Activated T-helper 1 cell treated with Interleukin-2 at 50 U/mL for 16 hours (primary cell): ENCODE measurements at places on chromosomes 16 and 17.

DNA sequence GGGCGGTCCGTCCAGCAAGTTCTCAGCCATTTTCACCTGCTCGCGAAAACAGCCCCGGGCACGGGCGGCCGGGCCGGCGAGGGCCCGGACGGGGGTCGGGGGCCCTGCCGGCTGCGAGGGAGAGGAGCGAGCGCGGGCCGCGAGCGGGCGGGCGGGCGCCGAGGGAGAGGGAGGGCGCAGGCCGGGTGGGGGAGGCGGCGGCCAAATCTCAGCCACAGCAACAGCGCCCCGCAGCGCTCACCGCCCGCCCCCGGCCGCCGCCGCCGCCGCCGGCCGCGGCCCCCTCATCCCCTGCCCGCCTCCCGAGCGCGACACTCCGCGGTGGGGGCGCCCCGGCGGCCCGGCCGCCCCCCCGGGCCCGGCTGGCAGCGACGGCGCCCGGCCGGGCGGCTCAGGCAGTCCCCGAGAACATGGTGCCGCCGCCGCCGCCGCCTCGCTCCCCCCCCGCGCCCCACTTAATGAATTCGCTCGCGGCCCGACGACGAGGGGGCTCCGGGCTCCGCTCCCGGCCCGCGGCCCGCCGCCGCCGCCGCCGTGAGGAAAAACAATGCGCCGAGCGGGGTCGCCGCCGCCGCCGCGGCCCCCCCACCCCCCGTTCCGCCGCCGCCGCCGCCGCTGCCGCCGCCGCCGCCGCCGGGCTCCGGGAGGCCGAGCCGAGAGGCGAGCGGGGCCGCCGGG, 487 bp downstream of the CREBBP start:
- peak; percentile 63 for DNase-seq

DNA sequence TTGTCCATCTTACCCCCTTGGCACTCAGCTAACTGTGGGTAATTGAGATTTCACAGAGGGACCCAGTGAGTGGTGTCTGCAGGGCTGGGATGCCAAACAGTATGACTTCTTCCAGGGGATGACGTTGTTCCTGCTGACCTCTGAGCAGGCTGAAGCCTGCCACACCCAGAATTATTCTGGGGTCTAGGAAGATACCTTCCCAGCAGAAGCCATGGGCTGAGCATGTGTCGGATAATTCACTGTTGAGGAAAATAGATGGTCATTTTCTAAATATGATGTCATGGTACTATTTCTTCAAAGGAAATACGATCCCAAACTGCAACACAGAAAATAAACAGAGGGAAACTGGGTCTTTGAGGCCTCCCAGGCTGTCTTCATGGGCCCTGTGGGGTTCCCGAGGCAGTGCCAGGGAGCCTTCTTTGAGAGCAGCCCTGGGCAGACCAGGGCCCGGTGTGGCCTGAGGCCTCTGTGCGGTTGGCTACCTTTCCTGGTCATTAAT, 17.4 kb downstream of the WNT9B start:
- no peak for DNase-seq

DNA sequence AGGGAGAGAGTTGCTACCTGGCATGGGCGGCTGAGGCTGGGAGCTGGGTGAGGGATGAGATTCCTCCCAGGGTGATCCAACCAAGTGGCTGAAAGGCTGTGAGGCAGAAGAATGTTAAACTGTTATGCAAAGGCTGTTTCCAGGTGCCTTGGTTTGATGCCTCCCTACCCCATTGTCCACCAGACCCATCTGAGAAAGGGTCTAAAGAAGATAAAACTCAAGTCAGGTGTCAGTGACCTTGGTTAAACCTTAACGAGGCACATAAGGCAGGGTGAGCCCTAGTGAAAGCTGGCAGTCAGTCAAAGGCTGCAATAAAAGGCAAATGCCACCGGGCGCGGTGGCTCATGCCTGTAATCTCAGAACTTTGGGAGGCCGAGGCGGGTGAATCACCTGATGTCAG, 23.8 kb downstream of the LDHD start:
- no peak for DNase-seq

DNA sequence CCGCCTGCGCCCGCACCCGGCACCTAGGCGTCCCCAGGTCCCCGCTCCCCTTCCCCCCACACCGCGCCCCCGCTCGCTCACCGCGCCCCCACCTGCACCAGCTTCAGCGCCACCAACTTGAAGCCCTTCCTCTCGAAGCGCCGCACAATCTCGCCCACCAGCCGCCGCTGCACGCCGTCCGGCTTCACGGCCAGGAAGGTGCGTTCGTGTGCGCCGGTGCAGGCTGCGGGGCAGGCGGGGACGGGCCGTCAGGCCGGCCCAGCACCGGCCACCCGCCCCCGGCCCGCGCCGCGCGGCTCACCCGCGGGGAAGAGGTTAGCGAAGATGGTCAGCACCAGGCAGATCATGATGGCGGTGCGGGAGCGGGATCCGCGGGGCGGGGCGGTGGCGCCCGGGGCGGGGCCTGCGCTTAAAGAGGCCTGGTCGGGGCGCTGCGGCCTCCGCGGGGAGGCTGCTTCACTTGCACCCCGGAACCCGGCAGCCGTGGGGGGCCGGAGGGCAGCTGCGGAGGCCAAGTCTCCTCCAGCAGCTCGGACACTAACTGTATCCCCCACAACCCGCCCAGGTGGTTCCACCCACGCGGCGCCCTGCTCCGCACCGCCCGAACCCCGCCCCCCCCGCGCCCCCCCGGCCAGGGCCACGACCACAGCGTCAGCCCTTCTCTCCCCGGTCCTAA, at the start of gene NME3:
Gene NME3, minus strand, starts transcription at position 356 of the 676 bp plus-strand sequence. Its CDS starts 9 bp downstream, at position 347.
- peak; percentile 64 for DNase-seq

DNA sequence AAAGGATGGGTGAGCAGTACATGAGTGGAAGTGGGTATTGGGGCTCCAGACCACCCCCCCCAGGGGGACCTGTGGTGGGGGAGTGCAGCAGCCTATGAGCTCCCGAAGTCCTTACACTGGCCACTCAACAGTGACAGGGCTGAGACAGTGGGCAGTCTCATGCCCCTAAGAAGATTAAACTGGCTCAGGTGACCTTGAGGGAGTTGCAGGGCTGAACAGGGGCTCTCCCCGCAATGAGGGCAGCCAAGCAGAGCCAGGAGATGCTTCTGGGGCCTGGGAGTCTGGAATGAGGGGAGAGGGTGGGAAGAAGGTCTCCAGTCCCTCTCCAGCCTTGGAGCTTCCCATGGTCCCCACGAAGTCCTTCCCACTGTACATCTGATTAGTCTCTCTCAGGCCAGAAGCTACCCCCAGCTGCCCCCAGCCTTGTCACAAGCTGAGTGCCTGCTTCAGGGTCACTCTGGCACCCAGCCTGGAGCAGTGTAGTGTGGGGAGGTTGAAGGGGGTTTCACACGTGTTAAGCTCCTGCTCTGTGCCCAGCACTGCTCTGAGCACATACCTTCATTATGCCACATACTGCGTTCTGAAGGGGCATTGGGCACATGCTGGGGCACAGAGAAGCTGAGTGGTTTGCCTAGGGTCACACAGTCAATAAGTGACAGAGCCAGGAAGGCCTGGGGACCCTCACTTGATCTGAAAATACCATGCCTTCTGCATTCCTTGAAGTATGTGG, 1.0 kb upstream of the CDH16 start:
- no peak for DNase-seq

GRCh38 chr17:16269658-16270057, 52.6 kb downstream of the PIGL start:
- no peak for DNase-seq

GRCh38 chr16:27571433-27572326, 21.7 kb downstream of the KATNIP start:
- DNase-seq = no peak

DNA sequence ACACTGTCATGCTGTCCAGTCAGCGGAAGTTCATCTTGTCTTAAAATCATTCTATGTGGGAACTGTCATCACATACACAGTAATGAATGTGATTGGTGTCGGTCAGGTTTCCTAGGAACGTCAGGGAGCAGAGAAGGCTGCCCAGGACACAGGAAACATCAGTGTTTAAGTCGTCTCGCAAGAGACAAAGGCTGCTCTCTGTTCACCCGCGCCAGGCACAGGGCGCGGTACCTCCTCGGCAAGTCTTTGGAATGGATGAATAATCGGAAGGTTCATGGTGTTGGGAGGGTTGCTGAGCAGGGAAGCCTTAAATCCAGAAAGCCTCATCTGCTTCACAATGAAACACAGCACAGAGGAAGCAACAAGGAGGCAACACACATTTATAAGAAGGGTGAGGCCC, 148.2 kb downstream of the CPPED1 start:
- no peak for DNase-seq

DNA sequence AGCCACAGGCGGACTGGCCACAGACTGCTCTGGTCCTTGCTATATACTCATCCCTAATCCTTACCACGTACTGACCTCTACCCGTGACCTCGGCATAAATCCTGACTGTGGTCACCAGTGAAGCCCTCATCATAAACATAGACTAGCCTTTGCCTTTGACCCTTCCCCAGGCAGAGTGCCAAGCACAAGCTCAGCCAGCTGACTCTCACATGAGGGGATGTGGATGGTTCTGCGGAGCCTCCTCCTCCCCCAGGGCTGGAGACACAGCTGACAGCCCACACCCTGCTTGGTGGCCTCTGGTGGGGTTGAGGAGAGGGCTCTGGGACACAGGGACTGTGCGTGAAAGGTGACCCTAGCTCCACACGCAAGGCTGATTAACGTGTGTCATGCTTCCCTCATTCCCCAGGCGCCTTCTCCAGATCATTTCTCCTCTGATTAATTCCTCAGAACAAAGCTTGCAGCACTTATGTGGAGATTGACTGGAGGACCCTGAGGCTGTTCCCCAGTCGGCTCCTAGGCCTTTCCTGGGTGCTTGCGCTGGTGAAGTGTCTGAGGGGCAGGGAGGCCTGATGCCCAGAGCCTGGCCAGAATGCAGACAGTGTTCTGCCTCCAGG, 241.5 kb upstream of the NLRP1 start:
- no peak for DNase-seq

GRCh38 chr16:69049146-69049545, 56.3 kb upstream of the HAS3 start:
- no peak for DNase-seq

DNA sequence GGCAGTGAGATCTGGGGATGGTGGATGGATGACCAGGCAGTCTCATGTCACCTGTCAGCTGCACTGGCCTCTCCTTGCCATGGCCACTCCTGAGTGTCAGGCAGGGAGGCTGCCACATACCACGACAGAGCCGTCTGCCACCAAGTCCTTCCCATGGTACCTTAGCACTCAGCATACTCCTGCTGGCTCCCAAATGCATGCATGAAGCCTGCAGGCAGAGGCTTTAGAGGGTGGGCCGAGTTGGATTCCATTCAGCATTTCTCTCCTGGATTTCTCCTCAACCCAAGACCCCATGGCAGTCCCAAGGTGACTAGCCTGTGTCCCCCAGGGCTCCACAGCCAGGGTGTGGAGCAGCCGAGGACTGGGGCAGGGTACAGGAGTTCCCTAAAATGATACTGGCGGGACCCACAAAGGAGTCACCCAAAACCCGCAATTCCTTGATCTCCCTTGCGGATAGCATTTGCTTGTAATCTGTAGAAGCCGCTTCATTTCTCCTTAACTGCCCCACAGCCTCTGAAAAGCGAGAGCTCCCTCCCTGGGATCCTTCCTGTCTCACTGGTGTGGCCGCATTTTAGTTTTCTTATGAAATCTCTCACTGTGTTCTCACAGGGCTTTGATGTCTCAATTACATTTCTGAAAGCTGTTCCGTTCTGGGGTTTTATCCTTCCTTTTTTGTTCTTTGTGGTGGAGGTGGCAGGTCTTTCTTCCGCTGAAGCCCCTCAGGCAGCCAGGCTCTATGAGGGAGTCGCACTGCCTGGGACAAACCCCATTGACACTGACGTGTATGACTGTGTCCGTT, 141.4 kb downstream of the SOCS1 start:
- no peak for DNase-seq

DNA sequence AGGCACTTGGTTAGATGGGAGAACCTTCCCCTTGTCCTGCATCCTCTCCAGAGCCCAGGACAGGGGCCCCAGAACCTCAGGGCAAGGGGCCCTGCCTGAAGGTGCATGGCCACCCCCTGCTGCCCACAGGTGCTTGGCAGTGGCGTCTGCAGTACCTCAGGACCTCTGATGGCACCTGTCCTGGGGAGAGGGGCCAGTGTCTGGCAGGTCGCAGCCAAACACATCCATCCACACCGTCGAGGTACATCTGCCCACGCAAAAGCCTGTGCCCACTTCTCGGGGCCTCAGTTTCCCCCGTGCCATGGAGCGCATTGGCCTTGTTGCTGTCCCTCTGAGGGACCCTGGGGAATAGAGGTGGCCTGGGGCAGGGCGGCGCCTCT, 9.3 kb downstream of the MAP2K3 start:
- no peak for DNase-seq

- no peak for DNase-seq
These were observed 108.9 kb downstream of the MAP2K6 start for GRCh38 chr17:69523244-69523861.

DNA sequence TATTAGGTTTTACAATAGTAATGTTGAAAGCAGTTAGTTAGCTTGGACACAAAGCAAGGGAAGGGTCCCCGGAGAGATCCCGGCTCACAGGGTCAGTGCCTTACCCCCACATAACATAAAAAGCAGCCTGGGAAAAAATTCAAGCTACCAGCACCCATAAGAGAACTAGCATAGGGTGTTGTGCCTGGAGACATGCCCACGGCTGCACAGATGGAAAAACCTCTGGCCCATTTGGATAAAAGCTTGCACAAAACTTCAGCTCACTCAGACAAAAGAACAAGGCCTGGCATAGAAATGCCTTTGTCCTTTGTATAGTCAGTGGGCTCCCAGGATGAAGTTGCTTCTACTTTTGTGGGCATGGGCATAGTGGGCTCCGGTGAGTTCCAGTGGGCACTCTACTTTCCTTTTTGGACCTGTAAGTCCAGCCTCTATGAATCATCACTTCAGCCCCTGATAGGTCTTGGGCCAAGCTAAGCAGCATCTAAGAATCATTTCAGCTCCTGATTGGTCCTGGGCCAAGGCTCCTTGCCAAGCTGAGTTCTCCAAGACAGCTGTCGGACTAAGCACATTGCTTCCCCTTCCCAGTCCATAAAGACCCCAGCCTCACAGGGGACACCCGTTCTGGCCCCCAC, 1.3 kb upstream of the RDM1 start:
- DNase-seq = no peak

GRCh38 chr17:76968707-76969597, 100.7 kb downstream of the MGAT5B start:
- DNase-seq = peak; percentile 13

GRCh38 chr16:84308120-84308519, 13.4 kb downstream of the WFDC1 start:
- DNase-seq = no peak

DNA sequence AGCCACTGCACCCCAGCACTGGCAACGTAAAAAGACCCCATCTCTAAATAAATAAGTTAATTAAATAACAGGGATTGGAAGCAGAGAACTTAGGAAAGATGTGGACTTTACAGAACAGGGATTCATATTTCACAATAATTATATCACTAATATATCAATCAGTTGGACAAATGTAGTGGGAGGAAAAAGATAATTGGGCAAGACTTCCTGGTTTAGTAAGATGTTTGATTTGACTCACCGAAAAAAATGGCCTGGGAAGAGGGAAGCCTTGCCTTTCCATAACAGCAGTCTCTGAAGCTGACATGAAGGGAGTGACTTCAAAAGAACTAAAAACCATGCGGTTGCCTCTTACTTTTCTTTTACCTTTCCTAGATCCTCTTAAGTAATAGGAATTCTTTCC, 15.2 kb upstream of the C17orf78 start:
- DNase-seq = no peak

DNA sequence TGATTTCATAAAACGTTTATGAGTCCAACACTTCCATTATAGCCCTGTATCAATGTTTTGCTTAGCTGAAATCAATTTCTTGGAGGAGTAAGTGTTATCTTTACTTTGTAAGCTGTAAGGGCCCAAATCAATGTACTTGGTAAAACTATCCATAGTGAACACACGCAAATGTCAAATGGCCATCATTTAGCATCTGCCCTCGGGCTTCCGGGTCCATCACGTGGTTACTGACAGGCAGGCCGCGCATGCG, 687 bp upstream of the NARF start:
- DNase-seq = no peak

GRCh38 chr16:89828870-89829629, 775 bp downstream of the SPIRE2 start:
- DNase-seq = no peak
